ENCODE measurements at places on chromosomes 6 and 20. TPM values are rescaled to one million over a fixed set of nuclear protein-coding genes. Genes with fewer than 3 reads are reported as not detected.

GRCh38 chr20:44979090-44979621 is 12.8 kb downstream of the STK4 start:
- peak overlapping the region; percentile 89 for H3K27ac ChIP-seq
- no peaks in the 10 kb centered on the region for H3K27me3 ChIP-seq
- H3K36me3 ChIP-seq, result peaks cover 8% of the 10 kb centered on the region
- 0 out of 2 replicates have a peak overlapping the region, but pooled peaks have one; percentile 27 for H3K4me3 ChIP-seq
- peak; percentile 82 for DNase-seq

DNA sequence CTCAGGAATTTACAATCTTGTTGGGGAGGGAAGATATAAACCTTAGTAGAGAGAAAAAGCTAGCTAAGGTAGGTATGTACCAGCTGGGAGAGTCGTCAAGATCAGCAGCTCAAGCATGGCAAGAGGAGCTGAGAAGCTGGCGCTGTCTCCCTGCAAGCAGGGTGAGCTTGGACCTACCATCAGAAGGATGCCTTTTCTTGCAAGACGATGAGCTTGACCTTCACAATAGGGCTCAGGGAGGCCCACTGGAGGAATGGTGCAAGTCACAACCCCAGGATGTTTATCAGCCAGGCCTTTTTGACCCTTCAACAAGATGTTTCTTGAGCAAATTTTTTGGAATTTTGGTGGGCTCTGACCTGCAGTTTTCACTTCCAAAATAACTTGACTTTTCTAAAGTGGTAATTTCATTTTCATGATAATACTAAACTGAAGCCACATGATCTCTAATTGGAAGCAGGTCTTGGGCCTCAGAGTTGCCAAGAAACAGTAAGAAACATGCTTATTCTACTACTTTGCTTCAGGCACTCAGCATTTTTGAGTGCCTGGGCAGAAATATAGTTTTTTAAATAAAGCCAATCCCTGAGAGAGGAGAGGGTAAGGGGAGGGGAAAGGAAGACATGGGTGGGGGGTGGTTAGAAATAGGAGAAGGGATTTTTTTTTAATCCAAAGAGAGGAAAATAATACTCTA is 258.1 kb downstream of the CLIC5 start:
- no peaks in the 10 kb centered on the region for H3K4me1 ChIP-seq
- no peak overlapping the region for H3K4me3 ChIP-seq
- DNase-seq, result no peak
- no peaks in the 10 kb centered on the region for H3K36me3 ChIP-seq

GRCh38 chr6:4350567-4351519 is 215.5 kb upstream of the ECI2 start:
- H3K4me1 ChIP-seq, result no peaks in the 10 kb centered on the region
- no peak for DNase-seq
- no peak overlapping the region for H3K4me3 ChIP-seq
- H3K27me3 ChIP-seq, result no peaks in the 10 kb centered on the region
- no peak overlapping the region for H3K27ac ChIP-seq

- no peak overlapping the region for H3K27ac ChIP-seq
- DNase-seq, result no peak
- no peaks in the 10 kb centered on the region for H3K36me3 ChIP-seq
- peaks cover 25% of the 10 kb centered on the region for H3K4me1 ChIP-seq
- H3K27me3 ChIP-seq, result peaks cover 6% of the 10 kb centered on the region
These were observed 1.7 kb downstream of the BNIP5 start for GRCh38 chr6:36334832-36335459.

DNA sequence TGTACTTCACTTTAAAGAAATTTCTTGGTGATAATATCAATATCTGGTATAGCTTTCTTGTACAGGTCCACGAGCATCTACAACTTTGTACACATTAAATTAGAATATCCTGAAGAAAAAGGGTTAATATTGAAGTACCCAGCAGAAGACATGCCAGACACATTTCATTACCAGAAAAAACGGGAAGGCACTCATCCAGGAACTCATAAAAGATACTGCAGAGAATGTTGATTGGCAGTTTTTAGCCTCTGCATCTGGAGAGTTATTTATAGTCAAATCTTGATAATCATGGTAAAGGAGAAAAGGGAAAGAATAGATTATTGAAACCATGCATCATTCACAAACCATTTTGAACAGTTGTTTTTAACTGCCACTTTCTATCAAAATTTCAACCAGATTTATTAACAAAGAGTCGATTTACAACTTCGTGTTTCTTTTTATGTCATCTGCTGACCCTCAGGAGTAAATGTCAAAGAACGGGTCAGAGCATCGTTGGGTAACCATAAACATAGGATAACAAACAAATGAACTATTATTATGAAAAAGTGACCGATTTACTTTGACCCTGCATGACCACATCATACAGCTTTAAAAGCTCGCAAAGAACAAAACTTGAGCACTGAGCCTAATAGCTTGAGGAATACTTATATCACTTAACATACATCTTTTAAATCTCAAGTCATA is 229.2 kb upstream of the SGK1 start:
- no peaks in the 10 kb centered on the region for H3K27me3 ChIP-seq
- no peaks in the 10 kb centered on the region for H3K4me1 ChIP-seq
- H3K36me3 ChIP-seq, result no peaks in the 10 kb centered on the region

- no peak overlapping the region for H3K4me3 ChIP-seq
- DNase-seq, result no peak
- peaks cover 23% of the 10 kb centered on the region for H3K36me3 ChIP-seq
These were observed 14.3 kb upstream of the RAB5IF start for GRCh38 chr20:36591281-36591680.

DNA sequence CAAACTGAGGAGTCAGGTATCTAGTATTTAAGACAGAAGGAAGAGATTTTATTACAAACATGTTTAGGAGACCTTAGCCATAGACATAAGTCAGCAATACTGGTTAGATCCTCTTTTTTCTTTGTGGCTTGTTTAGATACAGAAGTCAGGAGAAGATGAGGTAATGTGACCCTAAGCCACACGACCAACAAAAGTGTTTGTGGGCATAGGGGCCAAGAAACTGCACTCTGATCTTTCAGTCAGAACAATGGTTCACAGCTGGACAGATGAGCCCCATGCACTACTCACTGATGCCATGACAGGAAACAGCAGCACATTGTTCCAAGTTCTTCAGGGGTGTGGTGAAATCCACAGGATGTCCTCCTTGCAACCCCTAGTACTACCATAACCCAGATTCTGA is 238.5 kb upstream of the RAB32 start:
- no peak overlapping the region for H3K27ac ChIP-seq
- H3K27me3 ChIP-seq, result no peaks in the 10 kb centered on the region
- DNase-seq, result no peak
- no peak overlapping the region for H3K4me3 ChIP-seq
- H3K36me3 ChIP-seq, result no peaks in the 10 kb centered on the region
- H3K4me1 ChIP-seq, result no peaks in the 10 kb centered on the region

The ID4 gene
- total RNA-seq, result not detected

DNA sequence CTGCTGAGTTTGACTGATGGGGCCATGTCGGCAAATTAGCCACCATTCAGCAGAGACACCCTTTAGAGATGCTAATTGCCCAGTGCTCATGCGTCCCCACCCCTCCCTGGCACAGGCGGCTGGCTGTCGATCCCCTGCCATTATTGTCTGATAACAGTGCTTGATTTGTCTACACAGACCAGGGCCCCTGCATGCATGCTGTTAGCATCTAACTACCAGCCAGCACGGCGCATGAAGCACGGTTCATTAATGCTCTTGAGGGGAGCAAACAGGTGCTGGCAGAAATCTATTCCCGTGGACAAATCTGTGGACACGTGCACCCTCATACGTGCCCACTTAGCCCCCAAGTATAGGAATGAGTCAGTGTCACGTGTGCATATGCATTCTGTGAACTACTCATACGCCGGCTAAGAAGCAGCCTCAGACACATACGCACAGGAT is 32.2 kb downstream of the KCNB1 start:
- no peaks in the 10 kb centered on the region for H3K36me3 ChIP-seq
- H3K4me3 ChIP-seq, result no peak overlapping the region
- DNase-seq, result no peak

The CTCFL gene
- total RNA-seq, result 0.10 TPM
